ENCODE measurements at places on chromosomes 6 and 20. TPM values are rescaled to one million over a fixed set of nuclear protein-coding genes. Genes with fewer than 3 reads are reported as not detected.

Gene TMEM151B
- total RNA-seq = not detected

Gene TRIM10
- not detected for total RNA-seq

Gene ZSCAN16
- 5.2 TPM for total RNA-seq

Gene HRH3
- total RNA-seq = not detected

Gene SLC26A8
- not detected for total RNA-seq

Gene KCNG1
- not detected for total RNA-seq

Gene FLRT3
- not detected for total RNA-seq

Gene SLC35B2
- total RNA-seq = 6.4 TPM
